ENCODE measurements at places on chromosomes 5 and 9.

DNA sequence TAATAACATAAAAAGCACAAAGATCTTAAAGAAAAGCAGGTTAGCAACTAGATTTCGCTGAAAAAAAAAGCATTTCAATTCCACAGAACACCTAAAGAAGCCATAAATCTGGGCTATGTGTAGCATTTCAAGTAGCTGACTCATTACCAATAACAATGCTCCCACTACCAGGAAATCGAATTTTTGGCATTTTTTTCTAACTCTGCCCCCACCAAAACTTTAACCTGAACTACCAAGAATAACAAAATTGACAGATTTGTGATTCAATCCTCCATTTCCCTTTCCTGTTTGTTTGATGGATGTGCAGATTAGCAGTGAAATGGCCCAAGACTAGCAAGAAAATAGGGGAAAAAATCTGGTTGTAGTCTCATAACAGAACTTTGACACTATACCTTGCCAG is 180.2 kb downstream of the RASEF start:
- DNase-seq, result no peak

- DNase-seq, result no peak
These were observed 15.6 kb downstream of the JADE2 start for GRCh38 chr5:134540747-134541733.

DNA sequence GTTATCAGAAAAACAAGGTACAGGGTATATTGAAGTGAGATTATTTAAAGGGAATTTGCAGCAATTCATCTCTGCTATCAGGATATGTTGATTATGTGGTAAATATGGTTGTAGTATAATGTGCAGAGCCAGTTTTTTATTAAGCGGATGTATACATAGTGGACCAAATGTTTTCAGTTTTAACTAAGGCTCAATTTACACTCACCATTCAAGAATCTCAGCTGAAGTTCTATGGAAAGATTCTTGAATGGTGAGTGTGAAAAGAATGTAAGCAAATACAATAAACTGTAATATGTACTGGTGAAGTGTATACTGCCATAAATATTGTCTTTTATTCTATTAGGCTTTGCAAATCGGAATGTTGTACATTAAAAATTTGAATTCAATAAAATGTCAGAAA is 895.9 kb upstream of the CDH10 start:
- no peak for DNase-seq

- DNase-seq, result no peak
These were observed 90.3 kb downstream of the FBXO38 start for GRCh38 chr5:148474025-148474511.

DNA sequence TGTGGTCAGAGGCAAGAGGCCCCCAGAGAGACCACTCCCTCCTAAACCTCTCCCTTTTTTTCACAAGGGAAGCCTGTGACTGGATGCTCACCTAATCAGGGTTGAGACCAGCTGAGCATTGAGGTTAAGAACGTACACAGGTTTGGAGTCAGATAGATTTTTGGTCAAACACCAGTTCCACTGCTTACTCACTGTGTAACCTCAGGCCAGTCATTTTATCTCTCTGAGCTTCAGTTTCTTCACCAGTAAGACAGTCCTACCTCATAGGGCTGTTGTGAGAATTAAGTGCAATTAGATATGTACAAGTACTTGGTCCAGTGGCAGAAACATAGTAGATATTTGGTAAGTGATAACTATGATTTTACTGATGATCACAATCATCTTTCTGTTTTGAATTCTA is 256.8 kb downstream of the CDK5RAP2 start:
- no peak for DNase-seq

Data from ovary (tissue), 10 donors.